ENCODE measurements at places on chromosomes 1 and 21. TPM values are rescaled to one million over a fixed set of nuclear protein-coding genes. Genes with fewer than 3 reads are reported as not detected.

DNA sequence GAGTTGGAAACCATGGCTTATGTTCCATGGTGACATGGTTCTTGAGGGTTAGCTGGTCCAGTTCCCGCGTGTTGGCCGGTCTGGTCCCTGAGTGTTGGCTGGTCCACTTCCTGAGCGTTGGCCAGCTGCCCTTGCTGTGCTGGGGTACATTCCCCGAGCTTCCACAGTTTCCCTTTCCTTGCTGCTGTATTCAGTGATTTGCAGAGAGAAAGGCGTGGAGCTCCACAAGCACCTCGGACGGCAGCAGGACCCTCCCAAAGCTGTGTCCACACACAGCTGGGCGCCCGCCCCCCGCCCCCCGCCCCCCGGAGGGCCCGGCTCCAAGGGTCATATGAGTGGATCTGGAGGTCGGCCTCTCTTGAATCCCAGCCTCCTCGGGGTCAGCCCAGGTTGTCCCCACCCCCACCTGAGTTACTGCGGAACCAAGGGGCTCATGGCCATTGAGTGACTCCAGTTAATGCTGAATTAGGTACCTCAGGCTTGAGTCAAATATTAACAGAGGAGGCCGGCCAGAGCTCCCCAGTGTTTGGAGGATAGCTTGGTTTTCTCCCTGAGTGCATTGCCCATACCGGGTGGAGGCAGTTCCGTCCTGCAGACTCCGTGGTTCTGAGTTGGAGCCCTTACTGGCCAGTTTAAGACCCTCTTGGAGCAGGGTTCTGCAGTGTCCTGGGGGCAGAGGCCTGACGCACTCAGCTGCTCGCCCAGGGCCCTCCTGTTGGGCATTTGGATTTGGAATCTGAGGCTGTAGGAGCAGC, 18.4 kb downstream of the COL18A1 start:
- no peak for DNase-seq

- no peak for DNase-seq
These were observed 64.0 kb downstream of the NENF start for GRCh38 chr1:212496682-212497081.

Gene SPRR2E
- not detected for total RNA-seq

Gene TEKT2
- total RNA-seq = not detected

GRCh38 chr1:10604966-10605365, 130.2 kb downstream of the PEX14 start:
- no peak for DNase-seq

Data from LHCN-M2 (cell line).